Activated CD4-positive, alpha-beta T cell treated with anti-CD3 and anti-CD28 coated beads for 24 hours (primary cell): ENCODE measurements at places on chromosomes 11 and 22.

- no peak for DNase-seq
These were observed 180.0 kb downstream of the MAML2 start for GRCh38 chr11:96162816-96163499.

- no peak for DNase-seq
These were observed 757 bp downstream of the RNASEH2C start for GRCh38 chr11:65719871-65720210.

DNA sequence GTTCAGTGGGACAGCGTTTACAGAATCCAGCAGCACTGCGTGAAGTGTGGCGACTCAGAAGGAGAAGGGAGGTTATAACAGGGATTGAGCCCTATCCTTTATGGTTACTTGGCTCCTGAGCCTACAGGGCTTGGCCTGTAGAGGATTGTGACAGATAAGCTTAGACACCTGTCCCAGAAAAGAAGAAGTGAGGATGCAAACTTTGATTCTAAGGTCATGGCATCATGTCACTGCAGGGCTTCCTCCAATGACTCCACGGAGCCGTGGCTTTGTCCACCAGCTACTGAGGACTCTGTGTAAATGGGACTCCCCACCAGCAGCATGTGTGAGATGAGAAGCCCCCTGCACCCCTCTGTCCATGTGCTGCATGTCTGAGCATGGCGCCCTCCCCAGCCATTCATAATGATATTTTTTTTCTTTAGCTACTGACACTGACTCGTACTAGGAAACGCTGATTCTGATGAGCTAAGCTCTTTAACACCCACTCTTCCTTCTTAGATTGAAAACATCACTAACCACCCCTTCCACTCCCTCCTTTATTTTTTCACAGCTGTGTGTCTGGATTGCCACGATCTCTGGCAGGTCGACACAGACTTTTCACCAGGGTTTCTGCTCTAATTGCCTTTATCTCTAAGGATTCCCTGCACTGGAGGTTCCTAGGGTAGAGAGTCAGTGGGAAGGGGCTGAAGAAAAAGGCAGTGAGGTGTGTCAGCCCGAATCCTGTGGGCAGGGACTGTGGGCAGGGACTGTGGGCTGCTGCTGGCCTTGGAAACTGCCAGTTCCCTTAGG lies 65.5 kb upstream of the TTC12 start:
- DNase-seq, result no peak

DNA sequence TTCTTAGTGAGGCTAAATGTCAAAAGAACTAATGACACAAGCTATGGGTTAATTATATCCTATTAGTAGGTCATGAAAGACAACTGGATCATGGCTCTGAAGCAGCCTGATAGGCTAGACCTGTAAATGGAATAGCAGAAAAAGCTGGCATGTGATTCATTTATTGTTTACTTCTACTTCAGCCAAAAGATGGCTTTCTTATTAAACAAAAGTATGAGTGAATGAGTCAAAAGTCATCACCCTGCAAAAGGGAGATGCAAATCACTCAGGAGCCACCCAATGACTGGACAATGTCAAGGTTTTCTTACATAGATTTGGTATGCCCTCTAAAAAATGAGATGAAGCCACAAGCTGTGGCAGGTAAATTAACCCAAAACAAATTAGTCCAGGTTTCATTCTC lies 138.0 kb downstream of the TRPC6 start:
- DNase-seq, result no peak

- no peak for DNase-seq
These were observed 1.3 kb upstream of the UBE4A start for GRCh38 chr11:118358071-118358470.

GRCh38 chr11:69193629-69194028 lies 37.9 kb downstream of the SMIM38 start:
- no peak for DNase-seq

GRCh38 chr11:35011389-35011788 lies 95.0 kb downstream of the PDHX start:
- DNase-seq, result no peak

- DNase-seq, result no peak
These were observed 39.4 kb upstream of the TSPAN18 start for GRCh38 chr11:44687388-44687787.

GRCh38 chr22:41338614-41339212 lies 37.4 kb downstream of the ZC3H7B start:
- no peak for DNase-seq

- DNase-seq, result no peak
These were observed 11.5 kb downstream of the ANO1 start for GRCh38 chr11:70089631-70090030.

DNA sequence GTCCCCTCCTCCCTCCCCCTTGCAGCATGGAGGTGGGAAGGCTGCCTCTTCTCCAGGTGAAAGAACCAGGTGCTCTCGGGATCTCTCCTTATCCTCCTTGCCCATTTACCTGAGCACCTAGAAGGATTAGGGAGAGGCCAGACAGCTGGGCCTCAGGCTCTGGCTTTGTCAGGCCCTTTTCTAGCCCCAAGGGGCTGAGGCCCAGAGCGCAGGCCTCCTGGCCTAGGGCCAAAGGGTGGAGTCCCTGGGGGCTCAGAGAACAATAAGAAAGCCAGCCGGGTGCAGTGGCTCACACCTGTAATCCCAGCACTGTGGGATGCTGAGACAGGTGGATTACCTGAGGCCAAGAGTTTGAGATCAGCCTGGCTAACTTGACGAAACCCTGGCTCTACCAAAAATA lies 5.4 kb upstream of the TTLL1 start:
- no peak for DNase-seq

GRCh38 chr11:87097582-87097981 lies 59.8 kb downstream of the TMEM135 start:
- DNase-seq, result peak; percentile 4

DNA sequence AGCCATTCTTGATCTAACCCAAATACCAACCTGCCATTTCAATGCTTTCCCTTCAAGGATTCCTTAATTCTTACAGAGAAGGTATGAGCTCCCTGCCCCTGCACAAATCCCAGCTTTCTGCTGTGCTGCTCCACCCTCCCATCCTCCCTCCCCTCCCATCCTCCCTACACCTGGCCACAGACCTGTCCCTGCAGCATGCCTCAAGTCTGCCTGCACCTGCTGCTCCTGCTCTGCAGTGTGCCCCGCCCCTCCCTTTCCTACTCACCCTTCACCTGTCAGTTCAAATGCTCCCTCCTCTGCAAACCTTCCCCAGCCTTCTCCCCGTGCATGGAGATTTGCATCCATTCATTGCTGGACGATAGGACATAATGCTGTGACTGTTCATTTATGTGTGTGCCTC lies 139.9 kb upstream of the NARS2 start:
- no peak for DNase-seq

- DNase-seq, result no peak
These were observed 64.5 kb downstream of the MACROD1 start for GRCh38 chr11:64101461-64101860.

DNA sequence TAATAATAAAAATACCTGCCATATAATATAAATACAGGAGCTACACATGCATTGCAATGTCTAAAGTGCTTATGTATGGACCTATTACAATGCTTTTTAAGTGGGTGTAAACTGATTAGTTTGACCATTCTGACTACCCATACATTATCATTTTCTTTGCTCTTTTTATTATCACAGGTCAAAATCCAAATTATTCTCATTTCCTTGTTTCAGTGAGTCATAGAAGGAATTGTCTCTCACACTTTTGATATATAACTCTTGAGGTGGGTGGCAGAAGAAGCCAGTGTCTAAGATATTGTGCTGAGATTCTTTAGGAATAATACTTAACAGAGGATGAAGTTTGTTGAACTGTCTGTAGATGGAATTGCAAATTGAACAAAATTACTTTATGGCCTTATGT lies 35.6 kb downstream of the GAS2 start:
- no peak for DNase-seq

DNA sequence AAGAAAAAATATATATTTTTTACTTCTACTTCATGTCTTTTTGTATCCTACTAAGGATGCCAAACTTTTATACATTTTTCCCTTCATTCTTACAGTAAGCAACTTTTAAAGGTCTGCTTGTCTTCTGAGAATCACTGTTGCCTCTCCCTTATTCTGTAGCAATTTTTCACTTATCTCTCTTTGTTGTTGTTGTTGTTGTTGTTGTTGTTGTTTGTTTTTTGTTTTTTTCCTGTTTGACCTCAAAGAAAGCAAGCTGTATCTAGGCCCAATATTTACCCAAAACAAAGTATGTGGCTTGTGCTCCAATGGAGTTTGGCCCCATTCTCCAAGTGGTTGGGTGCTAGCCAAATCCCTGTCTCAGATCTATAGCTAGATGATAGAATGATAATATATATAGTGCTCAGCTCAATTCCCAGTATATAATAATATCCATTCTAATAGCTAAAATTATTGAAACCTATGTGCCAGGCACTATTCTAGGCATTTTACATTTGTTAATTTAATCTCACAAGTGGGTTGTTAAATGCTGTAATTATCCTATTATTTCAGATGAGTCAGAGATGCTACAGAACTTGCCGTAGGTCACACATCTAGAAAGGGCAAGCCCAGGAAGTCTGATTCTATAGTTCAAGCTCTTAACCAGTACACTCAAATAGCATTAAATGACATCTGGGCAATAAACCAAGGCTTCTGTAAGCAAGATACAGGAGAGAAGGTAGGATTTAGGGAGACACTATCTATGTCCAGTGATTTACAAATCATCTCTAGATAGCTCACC lies 205.1 kb upstream of the PITPNB start:
- DNase-seq, result no peak

GRCh38 chr11:71930556-71931244 lies 1.9 kb downstream of the RNF121 start:
- DNase-seq, result no peak

DNA sequence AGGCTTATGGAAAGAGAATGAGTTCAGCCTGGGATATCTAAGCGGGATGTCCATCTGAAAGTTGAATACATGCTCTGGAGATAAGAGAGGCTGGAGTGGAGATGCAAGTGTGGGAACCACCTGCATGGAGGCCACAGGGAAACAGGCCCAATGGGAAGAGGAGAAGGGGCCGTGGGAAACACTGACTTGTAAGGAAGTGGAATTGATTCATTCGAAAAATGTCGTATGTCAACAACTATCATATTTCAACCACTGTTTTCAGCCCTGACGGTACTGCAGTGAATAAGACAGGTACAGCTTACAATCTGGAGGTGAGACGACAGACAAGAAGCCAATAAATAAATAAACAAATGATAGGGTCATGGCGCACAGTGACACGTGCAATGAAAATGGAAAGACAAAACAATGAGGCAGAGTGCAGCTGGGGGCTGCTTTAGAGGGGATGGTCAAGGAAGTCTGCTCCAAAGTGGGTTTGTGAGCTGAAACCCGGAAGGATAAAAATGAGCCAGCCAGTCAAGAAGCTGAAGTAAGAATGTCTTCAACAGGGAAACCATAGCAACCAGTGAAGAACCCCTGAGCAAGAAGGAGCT lies 35.9 kb downstream of the EFCAB6 start:
- DNase-seq, result no peak

- no peak for DNase-seq
These were observed 61.4 kb upstream of the OLFML1 start for GRCh38 chr11:7423946-7424345.

- no peak for DNase-seq
These were observed 54.4 kb upstream of the EMID1 start for GRCh38 chr22:29151316-29151715.

- DNase-seq, result no peak
These were observed 74.5 kb upstream of the ARFGAP3 start for GRCh38 chr22:42931421-42932196.
